Kidney epithelial cell (primary cell): ENCODE measurements at places on chromosomes 3 and 15.

- no peak for DNase-seq
Measured at GRCh38 chr3:155093261-155093660, 13.1 kb downstream of the MME start.

DNA sequence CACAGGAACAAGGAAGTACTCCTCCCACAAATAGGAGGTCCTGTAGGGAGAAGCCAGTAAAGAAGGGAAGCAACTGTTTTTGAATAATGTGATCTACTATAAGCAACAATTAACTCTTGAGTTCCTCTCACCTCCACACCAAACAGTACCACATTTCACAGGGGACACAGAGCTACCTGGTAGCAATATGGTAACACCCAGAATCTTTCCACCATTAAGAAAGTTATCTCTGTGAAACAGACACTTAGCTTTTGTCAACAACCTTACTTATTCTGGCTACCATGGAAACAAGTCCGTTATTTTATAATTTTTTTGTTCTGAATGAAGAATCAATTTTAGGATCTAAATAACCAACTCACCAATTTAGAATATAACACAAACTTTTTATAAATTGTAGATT, 49.5 kb downstream of the TBL1XR1 start:
- no peak for DNase-seq

- DNase-seq, result no peak
Measured at GRCh38 chr3:25575001-25575400, 89.7 kb downstream of the TOP2B start.

- DNase-seq, result no peak
Measured at GRCh38 chr15:95944661-95945255, 385.7 kb upstream of the NR2F2 start.

GRCh38 chr15:31398677-31399301, 72.2 kb downstream of the KLF13 start:
- no peak for DNase-seq

GRCh38 chr3:181534781-181535221, 176.9 kb upstream of the SOX2 start:
- DNase-seq, result no peak

DNA sequence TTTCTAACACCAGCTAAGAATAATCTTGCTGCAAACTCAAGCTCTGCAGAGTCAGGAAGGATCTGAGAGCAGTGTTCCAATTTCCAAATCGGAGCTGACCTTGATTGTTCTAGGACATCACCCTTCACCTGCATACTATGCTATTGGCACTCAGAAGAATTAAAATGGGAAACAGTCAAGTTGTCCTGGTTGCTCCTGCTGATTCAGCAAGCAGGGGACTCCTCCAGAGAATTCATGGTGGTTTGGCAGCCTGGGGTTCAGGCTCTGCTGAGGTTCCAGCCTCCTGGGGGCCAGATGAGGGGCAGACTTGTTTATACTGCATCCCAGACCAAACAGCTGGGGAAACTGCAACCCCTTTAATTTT, 213.7 kb upstream of the ADAMTS9 start:
- no peak for DNase-seq

DNA sequence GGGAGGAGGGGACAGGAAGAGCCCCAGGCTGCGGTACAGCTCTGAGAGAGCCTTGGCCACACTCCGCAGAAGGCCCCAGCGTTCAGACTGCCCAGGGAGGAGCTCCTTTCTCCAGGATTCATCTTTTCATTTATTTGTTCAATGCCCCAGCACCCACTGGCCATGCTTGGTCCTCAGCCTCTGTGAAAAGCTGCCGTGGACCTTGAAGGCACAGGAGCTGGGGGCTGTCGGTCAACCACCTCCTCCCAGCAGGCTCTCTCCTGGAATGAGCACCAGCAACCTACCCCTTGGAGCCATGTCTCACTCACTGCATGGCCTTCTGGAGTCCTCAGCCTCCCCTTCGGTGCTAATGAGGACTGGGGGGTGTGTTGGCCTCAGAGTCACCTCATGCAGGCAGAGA, 21.6 kb upstream of the PRR23E start:
- no peak for DNase-seq

DNA sequence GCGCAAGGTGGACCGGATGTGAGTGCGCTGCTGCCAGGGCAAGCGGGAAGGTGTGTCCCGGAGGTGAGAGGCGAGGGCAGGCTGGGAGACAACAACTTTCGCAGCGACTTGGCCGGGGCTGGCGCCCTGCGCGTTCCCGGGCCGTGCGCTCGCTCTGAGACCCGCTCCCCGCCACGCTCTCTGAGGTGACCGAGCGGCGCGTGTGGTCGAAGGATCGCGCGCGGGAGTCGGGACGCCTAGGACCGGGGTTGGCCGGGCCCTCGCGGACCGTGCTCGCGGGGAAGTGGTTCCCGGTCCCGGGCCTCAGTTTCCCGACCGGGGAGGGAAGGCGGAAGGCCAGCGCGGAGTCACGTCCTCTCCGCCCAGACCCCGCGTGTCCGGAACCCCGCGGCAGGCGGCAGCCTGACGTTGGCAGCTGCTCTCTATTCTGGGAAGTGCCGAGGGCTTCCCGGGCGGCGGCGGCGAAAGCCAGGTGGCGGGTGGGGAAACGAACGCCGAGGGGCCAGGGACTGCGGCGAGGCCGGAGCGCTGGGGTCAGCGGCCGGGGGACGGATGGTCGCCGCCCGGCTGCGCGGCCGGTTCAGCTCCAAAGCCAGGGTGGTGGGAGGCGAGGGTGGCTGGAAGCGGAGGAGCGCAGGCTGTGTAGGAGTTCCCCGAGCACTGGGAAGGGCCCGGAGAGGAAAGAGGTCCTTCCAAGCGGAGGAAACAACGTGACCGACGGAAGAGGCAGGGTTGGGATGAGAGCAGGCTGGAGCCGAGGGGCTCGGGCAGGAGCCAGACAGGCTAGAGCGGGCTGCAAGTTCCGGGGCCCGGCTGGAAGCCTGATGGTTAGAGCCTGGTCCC, 1.0 kb upstream of the IGF2BP2 start:
- DNase-seq, result no peak

DNA sequence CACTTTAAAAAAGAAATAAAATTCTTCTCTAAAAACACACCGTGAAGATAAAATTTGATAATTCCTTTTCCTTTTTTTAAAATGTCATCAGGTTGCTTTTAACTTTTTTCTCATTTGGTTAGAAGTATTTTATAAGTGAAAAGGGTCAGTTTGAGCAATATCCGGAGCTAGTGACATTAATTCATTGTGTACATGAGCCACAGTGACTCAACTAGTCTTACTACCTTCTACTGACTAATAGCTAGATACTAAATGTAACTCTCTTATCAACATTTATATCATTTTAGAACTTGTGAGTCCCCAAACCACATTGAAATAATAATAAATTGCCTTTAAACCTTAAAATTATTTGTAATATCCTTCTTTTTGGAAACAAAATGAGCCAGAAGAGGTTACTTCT, 101.2 kb upstream of the ZBTB20 start:
- no peak for DNase-seq

- no peak for DNase-seq
Measured at GRCh38 chr3:16482770-16483531, 30.5 kb downstream of the RFTN1 start.

- DNase-seq, result no peak
Measured at GRCh38 chr15:70166506-70167087, 68.9 kb upstream of the TLE3 start.

GRCh38 chr15:98755138-98755537, 106.8 kb downstream of the IGF1R start:
- DNase-seq, result no peak

- DNase-seq, result no peak
Measured at GRCh38 chr3:134847349-134847748, 52.3 kb downstream of the EPHB1 start.

- no peak for DNase-seq
Measured at GRCh38 chr3:23324745-23325144, 121.6 kb downstream of the UBE2E2 start.

- no peak for DNase-seq
Measured at GRCh38 chr3:25872200-25872877, 82.4 kb downstream of the OXSM start.

GRCh38 chr3:26018889-26019288, 229.0 kb downstream of the OXSM start:
- DNase-seq, result no peak

DNA sequence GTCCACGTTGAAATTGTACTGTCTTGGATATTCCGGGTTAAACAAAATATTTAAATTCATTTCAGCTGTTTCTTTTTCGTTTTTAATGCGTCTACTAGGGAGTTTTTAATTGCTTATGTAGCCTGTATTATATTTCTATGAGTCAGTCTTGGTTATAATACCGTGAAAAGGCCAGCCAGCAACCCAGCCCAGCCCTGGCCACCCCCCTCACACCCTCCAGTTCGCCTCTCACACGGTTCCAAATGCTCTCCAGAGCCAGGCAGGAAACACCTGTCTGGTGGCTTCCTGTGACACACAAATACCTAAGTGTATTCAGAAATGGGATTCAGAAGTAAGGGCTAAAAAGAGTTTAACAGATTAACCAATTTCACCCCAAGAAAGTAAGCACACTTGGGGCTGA, 4.4 kb downstream of the SH3BP5 start:
- DNase-seq, result no peak

- no peak for DNase-seq
Measured at GRCh38 chr3:178915365-178915764, 156.2 kb downstream of the ZMAT3 start.

DNA sequence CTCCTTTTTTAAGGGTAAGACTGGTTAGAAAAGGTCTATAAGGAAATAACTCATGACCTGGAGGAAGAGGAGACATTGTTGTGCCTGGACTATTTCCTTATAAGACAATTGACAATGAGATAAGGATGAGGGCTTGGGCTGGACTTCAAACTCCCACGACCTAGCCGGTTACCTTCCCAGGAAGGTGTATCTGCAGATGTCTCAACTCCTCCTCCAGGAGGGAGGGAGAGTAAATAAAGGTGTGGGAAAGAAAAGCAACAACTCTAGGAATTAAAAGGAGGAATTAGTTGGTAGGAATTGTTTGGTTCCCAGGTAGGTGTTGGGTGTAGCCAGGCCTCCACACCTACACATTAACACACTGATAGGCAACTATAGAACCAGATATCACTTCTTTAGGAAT, 97.8 kb upstream of the TBL1XR1 start:
- no peak for DNase-seq

DNA sequence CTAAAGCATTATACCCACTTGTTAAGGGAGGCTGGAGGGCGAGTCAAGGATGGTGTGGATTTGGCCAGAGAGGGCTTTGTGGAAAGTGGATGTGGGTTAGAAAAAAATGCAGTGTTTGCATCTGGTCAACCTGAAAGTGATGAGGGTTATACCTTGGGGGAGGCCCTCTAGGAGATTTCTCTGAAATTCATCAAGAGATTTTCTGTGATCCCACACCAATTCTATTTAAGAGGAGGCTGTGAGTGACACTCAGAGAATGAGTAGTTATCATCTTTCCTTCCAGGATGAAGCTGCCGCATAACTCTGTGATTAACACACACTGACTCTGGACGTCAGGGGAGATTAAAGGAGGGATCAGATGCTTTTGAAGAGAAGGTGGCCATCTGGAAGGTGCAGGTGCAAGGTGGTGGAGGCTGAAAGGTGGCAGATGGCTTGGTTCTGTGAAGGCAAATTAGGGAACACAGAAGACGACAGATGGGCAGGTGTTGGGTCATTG, 54.8 kb downstream of the ANAPC13 start:
- DNase-seq, result no peak

DNA sequence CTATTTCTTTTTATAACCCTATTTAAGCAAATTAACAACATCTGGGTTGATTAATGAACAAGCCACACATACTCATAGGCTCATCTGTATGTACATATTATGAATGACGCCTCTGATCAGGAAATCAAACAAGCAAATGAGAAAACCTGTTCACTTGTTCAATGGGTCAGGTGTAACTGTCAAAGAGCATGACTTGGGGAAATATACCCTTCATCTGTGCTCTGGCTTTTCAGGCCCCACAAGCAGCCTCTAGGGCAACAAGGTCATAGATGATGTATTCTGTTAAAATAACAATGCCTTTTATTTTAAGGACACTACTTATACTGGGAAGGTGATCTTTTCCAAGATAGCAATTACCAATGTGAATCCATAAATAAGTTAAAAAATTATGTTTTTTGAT, 102.0 kb downstream of the RBMS3 start:
- DNase-seq, result no peak

DNA sequence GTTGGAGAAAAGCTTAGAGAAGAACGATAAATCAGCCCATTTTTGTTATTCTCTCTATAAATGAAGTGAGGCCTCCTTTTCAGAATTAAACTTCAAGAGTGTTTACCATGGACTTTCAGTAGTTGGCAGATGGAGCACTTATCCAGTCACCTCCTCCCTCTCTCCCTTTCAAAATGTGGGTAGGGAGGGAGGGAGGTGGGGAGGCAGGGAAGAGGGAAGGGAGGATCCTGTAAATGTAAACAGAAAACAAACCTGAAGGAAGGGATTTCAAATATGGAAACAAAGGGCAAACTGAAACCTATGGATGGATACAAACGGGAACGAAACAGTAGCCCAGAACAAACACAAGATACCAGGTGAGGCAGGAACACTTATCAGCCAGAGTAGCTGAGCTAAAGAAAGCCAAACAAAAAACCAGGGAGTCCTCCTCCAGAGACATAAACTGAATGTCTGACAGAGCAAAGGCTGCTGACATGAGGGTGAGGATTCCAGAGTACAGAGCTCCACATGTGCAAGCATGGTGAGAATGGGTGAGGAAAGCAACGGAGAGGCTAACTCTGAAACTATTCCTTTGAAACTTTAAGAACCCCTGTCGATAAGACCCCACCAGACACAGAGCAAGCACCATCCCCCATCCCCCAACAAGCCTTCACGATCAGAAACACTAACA, 41.0 kb upstream of the GP5 start:
- no peak for DNase-seq

DNA sequence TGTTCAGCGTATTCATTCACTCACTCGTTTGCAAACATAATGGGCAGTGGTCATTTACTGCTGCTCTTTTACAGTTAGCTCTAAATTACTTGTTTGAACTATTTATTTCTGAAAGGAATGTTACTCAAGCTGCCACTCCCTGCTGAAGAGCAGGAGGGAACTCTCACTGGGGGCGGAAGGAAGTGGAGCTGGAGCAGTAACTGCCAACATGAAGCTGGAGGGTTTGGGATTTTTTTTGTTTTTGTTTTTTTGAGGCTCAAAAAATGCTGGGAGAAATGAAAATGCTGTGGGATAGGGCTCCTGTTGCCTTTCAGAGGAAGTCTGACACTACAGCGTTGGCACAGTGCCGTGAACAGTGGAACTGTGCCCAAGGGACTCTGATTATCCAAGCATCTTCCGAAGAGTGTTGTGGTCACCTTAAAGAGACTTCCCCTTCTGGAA, 44.1 kb downstream of the SENP2 start:
- DNase-seq, result no peak

DNA sequence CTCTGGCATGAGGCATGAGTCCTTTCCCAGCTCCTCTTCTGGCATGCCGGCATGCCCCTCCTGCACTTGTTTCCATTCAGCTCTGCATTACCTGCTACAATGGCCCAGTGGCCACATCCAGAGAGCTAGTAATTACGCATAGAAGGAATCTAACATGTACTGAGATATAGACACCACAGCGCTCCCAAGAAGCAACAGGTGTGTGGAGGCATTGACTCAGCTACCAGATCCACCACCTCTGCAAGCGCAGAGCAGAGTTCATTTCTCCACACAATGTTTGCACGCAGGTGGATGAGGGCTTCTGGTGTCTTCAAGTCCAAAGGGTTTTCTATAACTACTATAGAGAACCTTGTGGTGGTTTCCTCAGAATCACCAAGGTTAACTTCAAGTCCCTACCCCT, 4.2 kb downstream of the MOBP start:
- no peak for DNase-seq

- no peak for DNase-seq
Measured at GRCh38 chr3:172973799-172974198, 167.2 kb downstream of the SPATA16 start.
